Breast epithelium (tissue), 4 donors: ENCODE measurements at places on chromosomes 2 and 18. TPM values are rescaled to one million over a fixed set of nuclear protein-coding genes. Genes with fewer than 3 reads are reported as not detected.
A peak's percentile ranks its signal among the peaks of the same experiment; 100 is the strongest.

DNA sequence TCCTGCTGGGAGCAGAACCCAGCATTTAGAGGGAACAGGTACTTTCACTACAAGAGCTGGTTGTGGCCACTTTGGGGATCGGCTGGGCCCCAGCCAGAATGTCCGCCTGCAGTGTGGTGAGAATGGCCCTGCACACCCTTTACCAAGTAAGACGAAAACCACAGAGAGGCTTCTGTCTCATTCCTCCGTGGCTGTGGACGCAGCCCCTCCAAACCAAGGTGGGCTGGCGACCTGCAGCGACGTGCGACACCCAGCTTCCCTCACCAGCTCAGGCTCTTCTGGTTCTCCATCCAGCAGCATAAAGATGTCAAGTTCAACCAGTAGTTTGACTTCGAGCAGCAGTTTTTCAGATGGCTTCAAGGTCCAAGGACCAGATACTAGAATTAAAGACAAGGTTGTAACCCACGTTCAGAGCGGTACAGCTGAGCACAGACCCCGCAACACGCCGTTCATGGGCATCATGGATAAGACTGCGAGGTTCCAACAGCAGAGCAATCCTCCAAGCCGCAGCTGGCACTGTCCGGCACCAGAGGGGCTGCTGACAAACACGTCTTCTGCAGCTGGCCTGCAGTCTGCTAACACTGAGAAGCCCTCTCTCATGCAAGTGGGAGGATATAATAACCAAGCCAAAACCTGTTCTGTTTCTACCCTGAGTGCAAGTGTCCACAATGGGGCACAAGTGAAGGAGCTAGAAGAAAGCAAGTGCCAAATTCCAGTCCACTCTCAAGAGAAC, 56.2 kb downstream of the WDSUB1 start:
- no peak for DNase-seq

GRCh38 chr18:28120828-28121515, 56.0 kb downstream of the CDH2 start:
- DNase-seq = no peak

GRCh38 chr2:50746526-50746925, 285.4 kb downstream of the NRXN1 start:
- DNase-seq = no peak

DNA sequence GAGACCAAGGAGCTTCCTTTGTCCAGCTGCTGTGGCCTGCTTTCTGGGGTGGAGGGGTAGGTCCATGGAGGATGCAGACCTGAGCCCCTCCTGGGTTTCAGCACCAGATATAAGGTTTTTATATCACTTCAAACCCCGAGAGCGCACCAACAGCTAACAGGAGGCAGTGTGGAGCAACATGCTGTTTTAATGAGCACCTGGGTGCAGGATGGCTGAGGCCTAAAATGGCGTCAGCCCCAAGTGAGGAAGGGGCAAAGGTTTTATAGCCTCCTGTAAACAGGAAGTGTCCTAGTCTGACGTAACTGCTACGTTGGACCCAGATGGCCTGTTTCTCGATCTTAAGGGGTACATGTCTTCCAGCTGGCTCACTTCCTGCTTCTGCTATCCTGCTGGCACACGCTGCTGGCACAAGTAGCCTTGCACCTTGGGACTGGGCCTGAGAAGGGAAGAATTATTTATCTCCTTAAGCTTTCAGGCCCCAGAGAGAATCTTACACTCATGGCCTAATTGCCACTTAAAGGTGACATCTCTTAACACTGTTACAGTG, 11.4 kb upstream of the REG1B start:
- DNase-seq = no peak

DNA sequence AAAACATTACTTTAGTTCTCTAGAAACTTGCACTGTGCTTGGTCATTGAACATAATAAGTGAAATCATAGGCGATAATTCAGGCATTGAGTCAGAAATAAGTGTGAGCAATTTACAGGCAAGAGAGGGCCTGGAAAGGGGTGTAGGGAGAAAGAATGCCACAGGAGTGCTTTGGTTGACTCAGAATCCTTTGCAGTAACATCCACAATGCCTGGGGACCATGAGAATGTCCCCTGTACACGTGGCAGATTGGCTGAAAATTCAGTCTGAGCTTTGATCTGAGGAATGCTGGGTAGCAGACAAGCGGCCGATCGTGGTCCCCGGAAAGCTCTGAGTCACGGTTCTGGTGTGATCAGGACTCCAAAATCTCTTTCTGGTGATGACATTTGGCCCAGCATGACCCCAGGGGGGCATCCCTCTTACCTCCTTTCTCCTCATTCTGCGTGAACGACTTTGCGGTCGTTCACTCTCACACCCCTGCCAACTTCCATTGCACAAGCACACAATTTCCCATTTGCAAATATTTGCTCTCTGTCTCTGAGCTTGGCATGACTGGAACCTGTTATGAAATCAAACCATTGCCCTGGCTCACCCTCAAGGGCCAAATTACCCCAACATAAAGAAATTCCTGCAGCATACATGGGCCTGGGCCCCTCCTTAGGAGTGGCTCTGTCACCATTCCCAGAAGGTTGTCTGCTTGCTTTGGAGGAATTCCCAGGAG, 305.0 kb upstream of the EPAS1 start:
- peak; percentile 77 for DNase-seq

DNA sequence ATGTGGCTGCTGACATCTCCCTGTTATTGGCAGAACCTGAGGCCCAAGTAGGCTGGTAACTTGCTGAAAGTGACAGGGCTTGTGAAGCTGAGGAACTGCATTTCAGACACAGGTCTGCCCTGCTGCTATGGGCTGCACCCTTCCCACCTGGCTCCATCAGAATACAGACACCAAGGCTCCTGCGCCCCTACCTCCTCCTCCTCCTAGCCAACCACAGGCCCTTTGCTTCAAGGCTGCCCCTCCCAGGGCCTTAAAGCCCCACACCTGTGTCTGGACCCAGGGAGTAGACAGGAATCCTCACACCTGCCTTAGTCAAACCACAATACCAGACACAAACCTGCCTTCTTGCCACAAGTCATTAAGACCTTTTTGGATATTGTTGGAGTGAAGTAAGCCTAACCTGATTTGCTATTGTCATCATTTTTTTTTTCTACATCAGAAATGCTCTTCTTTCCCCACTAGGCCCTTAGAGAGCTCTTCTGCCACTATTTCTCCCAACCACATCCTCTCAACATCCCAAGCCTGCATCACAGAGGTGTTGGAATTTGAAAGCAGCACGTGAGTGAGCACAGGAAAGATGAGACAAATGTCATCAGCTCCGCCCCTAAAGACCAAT, 489.7 kb downstream of the EIPR1 start:
- no peak for DNase-seq

GRCh38 chr2:1671916-1672315, 72.4 kb downstream of the PXDN start:
- DNase-seq = no peak

- peak; percentile 78 for DNase-seq
These were observed 229.9 kb upstream of the HDAC4 start for GRCh38 chr2:239630618-239631286.

Gene WDFY1
- total RNA-seq = 45.2 TPM

Gene MPP4
- total RNA-seq = 0.16 TPM

Gene ASXL3
- total RNA-seq = 3.4 TPM
